ENCODE measurements at places on chromosomes 3 and 15.
A peak's percentile ranks its signal among the peaks of the same experiment; 100 is the strongest.

DNA sequence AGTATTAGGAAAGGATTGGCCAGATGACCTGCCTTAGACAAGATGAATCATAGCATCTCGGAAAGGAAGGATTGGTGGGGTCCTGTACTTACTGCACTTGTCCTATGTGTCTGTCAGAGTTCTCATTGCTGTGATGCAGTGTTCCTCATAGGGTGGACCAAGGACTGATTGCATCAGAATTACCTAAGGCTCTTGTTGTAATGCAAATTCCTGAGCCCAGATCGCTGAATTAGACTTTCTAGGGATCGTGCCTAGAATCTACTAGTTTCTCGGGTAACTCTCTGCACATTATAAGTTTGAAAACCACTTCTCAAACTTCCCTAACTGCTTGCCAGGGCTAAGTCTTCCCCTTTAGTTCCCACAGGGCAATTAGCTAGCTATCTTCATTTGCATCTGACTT lies 74.9 kb upstream of the SKOR1 start:
- H3K4me3 ChIP-seq, result no peak overlapping the region
- no peak overlapping the region for H3K27ac ChIP-seq
- H3K27me3 ChIP-seq, result no peaks in the 10 kb centered on the region
- ATAC-seq, result no peak
- H3K36me3 ChIP-seq, result peaks cover 35% of the 10 kb centered on the region
- no peaks in the 10 kb centered on the region for H3K4me1 ChIP-seq

GRCh38 chr15:74631935-74632560 lies 16.4 kb downstream of the CLK3 start:
- H3K4me1 ChIP-seq, result peaks cover 51% of the 10 kb centered on the region
- H3K27ac ChIP-seq, result no peak overlapping the region
- H3K36me3 ChIP-seq, result peaks cover 57% of the 10 kb centered on the region
- no peak overlapping the region for H3K4me3 ChIP-seq

GRCh38 chr3:127730666-127731295 lies 58.0 kb downstream of the ABTB1 start:
- H3K36me3 ChIP-seq, result peaks cover 84% of the 10 kb centered on the region
- no peak overlapping the region for H3K4me3 ChIP-seq
- peaks cover 68% of the 10 kb centered on the region for H3K4me1 ChIP-seq
- peak overlapping the region; percentile 53 for H3K27ac ChIP-seq
- no peak for ATAC-seq

DNA sequence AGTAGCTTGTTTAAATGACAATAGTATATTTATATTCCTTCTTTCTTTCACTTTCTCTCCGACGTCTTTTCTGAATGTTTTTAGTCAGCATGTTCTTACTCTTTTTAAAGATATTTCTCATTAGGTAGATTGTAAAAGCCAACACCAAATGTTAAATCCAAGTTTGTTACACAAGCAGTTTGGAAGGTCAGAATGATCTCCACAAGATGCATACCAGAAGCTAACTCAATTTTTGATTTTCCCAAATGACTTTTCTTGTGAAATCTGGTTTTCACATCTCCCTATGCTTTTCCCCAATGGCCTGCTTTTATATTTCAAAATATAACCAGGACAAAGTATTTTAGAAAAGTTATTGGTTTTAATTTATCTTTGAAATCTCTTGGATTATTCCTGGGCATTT lies 49.7 kb upstream of the TPRG1 start:
- H3K27me3 ChIP-seq, result no peaks in the 10 kb centered on the region
- no peaks in the 10 kb centered on the region for H3K4me1 ChIP-seq
- H3K27ac ChIP-seq, result no peak overlapping the region

GRCh38 chr3:142952272-142953193 lies 10.9 kb downstream of the PAQR9 start:
- H3K4me3 ChIP-seq, result no peak overlapping the region
- no peak for ATAC-seq
- no peak overlapping the region for H3K27ac ChIP-seq
- H3K36me3 ChIP-seq, result no peaks in the 10 kb centered on the region

DNA sequence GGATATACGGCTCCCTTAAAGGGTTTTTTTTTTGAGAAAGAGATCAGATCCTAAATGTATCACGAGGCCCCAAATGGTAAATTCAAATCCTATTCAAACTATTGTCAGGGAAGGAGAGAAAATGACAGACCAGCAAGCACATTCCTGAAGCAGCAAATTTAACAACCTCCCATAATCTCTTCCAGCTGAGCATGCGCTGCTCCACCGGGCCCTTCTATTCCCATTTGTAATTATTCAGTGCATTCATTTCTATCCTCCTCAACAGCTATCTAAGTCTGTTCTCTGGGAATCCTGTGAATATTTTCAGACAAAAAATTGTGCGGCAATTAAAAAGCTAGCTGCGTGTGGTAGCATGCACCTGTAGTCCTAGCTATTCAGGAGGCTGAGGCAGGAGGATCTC lies 43.2 kb downstream of the MAGI1 start:
- H3K4me3 ChIP-seq, result no peak overlapping the region
- no peaks in the 10 kb centered on the region for H3K36me3 ChIP-seq
- H3K4me1 ChIP-seq, result no peaks in the 10 kb centered on the region
- no peak overlapping the region for H3K27ac ChIP-seq
- no peaks in the 10 kb centered on the region for H3K27me3 ChIP-seq
